Kidney tubule cell (primary cell): ENCODE measurements at places on chromosomes 5 and 9.
A peak's percentile ranks its signal among the peaks of the same experiment; 100 is the strongest.

DNA sequence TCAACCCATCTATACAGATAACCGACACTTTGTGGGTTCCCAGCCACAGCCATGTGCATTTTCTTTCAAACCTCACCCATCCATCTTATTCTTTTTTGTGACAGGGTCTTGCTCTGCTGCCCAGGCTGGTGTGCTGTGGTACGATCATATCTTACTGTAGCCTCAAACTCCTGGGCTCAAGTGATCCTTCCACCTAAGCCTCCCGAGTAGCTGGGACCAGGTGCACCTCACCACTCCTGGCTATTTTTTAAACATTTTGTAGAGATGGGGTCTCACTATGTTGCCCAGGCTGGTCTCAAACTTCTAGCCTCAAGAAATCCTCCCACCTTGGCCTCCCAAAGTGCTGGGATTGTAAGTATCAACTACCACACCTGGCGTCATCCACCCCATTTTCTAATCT is 7.4 kb upstream of the TMEM38B start:
- DNase-seq = no peak

GRCh38 chr9:16180546-16180945 is 627.7 kb downstream of the CCDC171 start:
- peak; percentile 94 for DNase-seq

- peak; percentile 49 for DNase-seq
These were observed 40.8 kb downstream of the GRAMD2B start for GRCh38 chr5:126464016-126464415.

GRCh38 chr5:72067682-72068470 is 39.4 kb upstream of the MAP1B start:
- DNase-seq = peak; percentile 83

DNA sequence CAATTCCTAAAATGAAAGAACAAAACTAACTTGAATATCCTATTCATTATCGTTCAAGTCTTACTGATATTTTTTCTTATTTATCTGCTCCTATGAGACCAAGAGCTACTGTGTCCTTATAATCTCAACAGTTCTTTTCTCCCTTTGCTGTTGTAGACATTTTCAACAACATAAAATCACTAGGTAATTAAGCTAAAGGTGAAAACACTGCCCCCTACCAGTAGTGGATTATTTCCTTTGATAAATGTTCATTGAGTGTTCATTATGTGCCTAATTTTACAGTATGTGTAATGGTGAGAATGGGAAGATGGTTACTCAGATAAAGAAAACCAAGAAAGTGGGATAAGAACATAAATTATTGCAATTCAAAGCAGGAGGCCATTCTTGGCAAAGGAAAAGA is 41.4 kb upstream of the PAPPA start:
- DNase-seq = peak; percentile 27

DNA sequence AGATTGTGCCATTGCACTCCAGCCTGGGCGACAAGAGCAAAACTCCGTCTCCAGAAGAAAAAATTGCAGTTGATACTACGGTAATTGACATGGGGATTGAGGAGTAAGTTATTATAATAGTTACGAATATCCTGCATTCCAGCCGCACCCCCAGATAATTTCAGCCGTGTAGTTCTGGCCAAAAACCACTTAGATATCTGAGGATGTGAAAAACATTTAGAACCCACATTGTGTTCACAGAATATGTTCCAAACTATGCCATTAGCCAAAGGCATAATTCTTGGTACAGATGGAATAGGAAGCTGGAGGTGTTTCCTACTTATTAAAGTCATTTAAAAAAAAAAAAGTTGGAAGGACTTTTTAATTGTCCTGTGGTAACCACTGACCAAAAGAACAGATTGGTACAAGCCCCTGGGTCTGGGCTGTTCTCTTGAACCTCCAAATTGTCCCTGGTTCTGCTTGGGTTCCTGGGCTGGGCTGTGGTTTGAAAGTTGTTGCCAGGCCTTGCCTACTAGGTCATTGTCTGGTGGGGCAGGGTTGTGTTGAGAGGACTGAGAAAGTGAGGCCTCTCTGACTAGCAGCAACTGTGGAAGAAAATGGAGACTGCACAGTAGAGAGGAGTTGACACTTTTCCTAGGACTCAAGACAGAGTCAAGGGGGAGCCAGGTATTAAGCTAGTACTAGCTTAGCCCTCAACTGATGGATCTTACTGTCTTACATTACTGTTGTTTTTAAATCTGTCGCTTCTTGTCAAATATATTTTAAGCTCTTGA is 198.8 kb downstream of the NR3C1 start:
- DNase-seq = no peak

- DNase-seq = peak; percentile 77
These were observed 3.2 kb downstream of the RAB24 start for GRCh38 chr5:177300236-177300880.

GRCh38 chr5:160843240-160843639 is 8.8 kb downstream of the ATP10B start:
- DNase-seq = peak; percentile 84

DNA sequence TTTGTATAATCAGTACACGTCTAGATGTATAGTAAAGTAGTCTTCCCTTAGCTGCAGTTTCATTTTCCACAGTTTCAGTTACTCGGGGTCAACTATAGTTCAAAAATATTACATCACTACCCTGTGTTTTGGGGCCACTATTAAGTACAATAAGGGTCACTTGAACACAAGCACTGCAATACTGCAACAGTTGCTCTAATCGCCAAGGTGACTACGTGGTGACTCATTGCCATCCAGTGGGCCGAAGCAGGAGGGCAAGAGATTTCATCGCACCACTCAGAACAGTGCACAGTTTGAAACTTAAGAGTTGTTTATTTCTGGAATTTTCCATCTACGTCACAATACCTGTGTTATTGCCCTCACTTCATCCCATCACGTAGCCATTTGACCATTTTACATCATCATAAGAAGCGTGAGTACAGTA is at the start of gene ARL14EPL:
TSS of gene ARL14EPL (plus strand) at position 379 of the 424 bp plus-strand sequence. CDS start 18,994 bp downstream, outside the sequence.
- peak; percentile 85 for DNase-seq

GRCh38 chr9:21988056-21988990 is 5.9 kb downstream of the CDKN2A start:
- DNase-seq = no peak

GRCh38 chr5:151745071-151745705 is 13.2 kb downstream of the ATOX1 start:
- peak; percentile 98 for DNase-seq

- no peak for DNase-seq
These were observed 1.4 kb downstream of the IQGAP2 start for GRCh38 chr5:76404223-76405211.

GRCh38 chr5:110900829-110901228 is 162.0 kb downstream of the SLC25A46 start:
- peak; percentile 93 for DNase-seq

DNA sequence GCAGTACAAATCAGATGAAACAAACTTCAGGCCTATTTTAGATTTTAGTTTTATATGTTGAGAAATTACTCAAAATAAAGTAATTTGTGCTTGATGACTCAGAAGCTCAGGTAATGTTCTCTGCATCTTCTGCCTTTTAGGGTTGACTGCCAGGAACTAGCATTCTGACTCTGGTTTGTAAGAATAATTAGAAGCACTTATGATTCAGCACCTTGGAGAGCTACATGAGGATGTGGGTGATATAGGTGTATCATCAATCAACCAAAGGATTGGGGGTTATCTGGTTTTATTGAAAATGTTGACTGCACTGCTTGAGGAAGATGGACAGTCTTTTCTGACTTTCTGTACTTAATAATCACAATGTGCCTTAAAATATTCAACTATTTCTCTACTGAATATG is 118.7 kb upstream of the SGCD start:
- DNase-seq = peak; percentile 4

DNA sequence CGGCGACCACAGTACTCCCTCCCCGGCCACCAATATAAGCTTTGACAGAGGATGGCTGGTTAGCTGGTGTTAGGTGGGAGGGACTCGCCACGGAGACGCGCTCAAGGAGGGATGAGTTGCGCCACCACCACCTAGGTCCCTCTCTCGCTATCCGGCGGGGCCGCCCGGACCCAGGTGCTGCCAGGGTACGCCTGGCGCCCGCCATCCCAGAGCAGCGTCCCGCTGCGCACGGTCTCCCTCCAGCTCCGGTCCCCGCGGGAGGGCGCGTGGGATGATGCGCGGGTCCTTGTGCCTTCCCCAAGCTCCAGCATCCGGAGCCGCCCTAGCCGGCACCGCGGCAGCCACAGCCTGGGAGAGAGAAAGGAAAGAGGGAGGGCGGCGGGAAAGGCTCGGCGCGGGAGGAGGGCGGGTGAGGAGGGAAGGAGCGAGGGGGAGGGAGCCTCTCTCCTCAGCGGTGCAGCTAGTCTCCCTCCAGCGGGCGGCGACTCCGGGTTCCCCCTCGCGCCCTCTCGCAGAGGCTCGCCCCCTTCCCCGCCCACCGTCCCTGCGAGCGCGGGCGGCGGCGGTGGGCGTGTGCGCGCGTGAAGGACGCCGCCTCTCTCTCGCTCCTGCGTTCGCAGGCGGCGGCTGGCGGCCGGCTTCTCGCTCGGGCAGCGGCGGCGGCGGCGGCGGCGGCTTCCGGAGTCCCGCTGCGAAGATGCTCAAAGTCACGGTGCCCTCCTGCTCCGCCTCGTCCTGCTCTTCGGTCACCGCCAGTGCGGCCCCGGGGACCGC is at the start of gene CAMK4:
TSS of gene CAMK4 (plus strand) at position 598 of the 774 bp plus-strand sequence. CDS start at position 698, 100 bp downstream.
- peak; percentile 54 for DNase-seq

- no peak for DNase-seq
These were observed 25.0 kb downstream of the CCDC69 start for GRCh38 chr5:151198861-151199260.

GRCh38 chr9:136309101-136309801 is 5.4 kb upstream of the CCDC187 start:
- peak; percentile 47 for DNase-seq
